A172 (cell line): ENCODE measurements at places on chromosomes 7 and 10. TPM values are rescaled to one million over a fixed set of nuclear protein-coding genes. Genes with fewer than 3 reads are reported as not detected.
A peak's percentile ranks its signal among the peaks of the same experiment; 100 is the strongest.

Gene LOXL4
- 15.4 and 24.9 TPM in 2 replicates for total RNA-seq

GRCh38 chr10:103915796-103916195 is 2.2 kb downstream of the STN1 start:
- DNase-seq = peak; percentile 39

DNA sequence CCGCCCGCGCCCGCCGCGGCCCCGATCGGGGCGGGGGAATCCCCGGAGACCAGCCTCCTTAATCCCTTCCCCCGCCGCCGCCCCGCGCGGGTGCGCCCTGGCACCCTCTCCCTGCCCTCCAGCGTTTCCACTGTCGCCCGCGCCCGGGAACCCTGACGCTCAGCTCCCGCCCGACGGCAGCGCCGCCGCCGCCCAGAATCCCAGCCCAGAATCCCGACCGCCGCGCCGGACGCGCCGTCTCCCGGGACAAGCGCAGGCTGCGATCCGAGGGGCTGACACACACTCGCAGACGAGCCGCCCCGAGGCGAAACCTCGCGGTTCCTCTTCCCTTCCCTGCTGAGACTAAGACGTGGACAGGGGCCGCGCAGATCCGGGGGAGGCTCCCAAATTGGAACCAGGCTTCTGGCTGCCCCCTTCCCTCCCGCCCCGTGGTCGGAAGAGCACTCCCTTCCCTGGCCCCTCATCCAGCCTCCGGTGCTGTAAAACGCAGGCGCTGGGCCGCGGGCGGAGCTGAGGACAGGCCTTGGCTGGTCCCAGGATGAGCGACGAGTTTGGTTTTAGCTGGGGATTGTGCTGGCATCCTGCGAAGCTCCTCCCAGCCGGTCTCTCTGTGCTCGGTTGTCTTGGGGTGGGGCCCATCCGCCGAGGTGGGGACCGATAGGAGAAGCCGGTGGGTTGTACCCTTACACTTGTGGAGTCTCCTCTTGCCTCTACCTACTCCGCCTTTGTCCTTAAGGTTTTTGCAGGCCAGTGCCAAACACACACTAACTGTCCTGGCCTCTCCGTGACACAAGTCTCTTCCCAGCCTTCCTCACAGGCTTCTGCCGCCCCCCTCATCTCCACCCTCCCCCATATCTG is 1.1 kb downstream of the MARVELD1 start:
- DNase-seq = peak; percentile 61

DNA sequence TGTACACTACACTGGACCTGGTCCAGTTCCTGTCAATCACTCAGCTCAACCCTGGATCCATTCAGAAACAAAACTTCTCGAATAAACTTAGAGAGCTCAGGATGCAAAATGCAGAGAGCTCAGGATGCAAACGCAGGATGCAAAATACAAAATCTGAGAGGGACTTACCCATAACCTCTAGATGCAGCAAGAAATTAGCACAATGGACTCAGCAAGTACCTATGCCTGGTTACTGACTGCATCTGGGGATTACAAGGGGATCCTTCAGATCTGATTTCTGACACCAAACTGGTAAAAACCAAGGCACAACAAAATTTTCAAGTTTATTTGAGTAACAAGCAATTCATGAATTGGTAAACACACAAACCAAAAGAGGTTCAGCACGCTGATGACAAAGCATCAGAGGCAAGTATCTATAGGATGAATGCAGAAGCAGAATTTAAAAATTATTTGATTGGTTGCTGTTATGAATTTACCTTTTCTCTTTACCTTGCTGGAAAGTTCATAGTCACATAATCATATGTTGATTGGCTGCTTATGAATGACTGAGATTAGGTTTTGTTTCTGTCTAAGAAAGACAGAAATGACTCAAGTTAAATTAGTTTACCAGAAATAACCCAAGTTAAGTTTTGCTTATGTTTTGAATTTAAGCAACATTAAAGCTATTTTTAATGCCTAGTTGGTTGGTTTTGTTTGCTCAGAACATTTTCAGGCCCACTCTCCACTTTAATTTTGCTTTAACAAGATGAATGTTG is 11.4 kb downstream of the GIMAP6 start:
- DNase-seq = no peak
